GM23248 (cell line): ENCODE measurements at places on chromosomes 3 and 15.
A peak's percentile ranks its signal among the peaks of the same experiment; 100 is the strongest.

- DNase-seq, result peak; percentile 24
Measured at GRCh38 chr15:83322061-83322460, 37.6 kb upstream of the BNC1 start.

- DNase-seq, result no peak
Measured at GRCh38 chr3:184642631-184643285, 69.1 kb downstream of the MAGEF1 start.

DNA sequence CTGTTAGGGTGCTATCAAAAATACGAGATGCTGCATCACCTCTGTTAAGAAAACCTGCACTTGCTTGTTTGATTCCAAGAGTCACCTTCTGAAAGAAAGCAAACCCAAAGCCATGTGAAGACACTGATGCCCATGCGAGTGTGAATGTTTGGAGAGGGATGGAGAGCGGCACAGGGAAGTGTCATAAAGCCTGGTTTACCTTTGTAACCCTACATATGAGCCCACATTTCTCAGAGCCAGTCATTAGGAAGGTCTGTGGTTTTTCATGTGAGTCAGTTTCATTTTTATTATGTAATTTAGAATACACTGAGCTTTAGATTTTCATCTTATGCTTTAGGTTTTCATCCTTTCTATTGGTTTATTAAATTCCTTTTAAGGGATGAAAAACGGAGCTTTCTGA, 896.8 kb downstream of the ROBO1 start:
- no peak for DNase-seq

GRCh38 chr3:67617518-67617917, 36.9 kb downstream of the SUCLG2 start:
- no peak for DNase-seq
